ENCODE measurements at places on chromosomes 2 and 18.

DNA sequence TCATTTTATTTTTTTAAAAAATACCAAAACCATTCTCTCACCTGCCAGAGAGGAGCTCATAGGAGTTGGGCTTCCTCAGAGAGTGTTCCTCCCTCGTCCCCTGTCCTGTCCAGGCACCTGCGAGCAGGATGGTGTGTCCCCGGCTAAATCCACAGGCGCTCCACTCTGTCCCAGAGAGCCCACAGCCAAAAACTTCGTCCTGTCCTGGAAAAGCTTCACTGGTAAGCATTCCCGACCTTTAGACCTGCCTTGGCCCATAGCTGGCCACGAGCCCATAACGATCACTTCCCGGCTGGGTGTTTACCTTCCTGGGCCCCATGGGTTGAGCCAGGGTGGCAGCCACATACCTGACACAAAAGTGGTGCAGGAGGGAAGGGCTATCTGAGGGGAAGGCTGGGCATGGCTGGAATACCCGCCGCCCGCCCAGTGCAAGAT is at the start of gene NGEF:
NGEF (minus strand) TSS at position 230 of the 435 bp plus-strand sequence. CDS start 38,366 bp downstream, outside the sequence.
- DNase-seq = no peak

- no peak for DNase-seq
Measured at GRCh38 chr2:119862127-119862889, 102.6 kb downstream of the PTPN4 start.

DNA sequence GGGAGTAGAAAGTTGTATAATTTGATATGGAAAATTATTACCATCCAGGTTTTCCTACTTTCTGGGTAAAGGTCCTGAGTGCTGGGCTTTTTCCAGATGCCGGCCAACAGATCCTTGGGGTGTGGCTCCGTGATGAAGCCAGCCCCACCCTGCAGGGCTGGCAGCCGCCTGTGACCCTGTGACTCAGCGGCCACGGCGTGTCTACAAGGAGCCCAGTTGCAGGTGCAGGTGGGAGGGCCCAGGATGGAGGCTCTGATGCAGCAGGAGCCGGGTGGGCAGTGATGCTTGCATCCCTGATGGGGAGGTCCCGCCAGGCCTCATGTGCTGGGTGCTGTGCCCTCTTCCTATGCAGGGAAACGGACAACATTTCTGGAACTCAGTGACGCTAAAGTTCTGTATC is 96.0 kb upstream of the ALKAL2 start:
- no peak for DNase-seq

GRCh38 chr2:18194161-18194560 is 315.7 kb downstream of the KCNS3 start:
- DNase-seq = no peak

GRCh38 chr2:236575510-236575909 is 5.9 kb downstream of the ACKR3 start:
- no peak for DNase-seq

GRCh38 chr2:205930209-205930608 is 155.8 kb downstream of the INO80D start:
- no peak for DNase-seq

GRCh38 chr2:216882876-216883275 is 23.0 kb upstream of the TNP1 start:
- DNase-seq = no peak

Measured in GM18507 (cell line).